ENCODE measurements at places on chromosomes 5 and 9.

DNA sequence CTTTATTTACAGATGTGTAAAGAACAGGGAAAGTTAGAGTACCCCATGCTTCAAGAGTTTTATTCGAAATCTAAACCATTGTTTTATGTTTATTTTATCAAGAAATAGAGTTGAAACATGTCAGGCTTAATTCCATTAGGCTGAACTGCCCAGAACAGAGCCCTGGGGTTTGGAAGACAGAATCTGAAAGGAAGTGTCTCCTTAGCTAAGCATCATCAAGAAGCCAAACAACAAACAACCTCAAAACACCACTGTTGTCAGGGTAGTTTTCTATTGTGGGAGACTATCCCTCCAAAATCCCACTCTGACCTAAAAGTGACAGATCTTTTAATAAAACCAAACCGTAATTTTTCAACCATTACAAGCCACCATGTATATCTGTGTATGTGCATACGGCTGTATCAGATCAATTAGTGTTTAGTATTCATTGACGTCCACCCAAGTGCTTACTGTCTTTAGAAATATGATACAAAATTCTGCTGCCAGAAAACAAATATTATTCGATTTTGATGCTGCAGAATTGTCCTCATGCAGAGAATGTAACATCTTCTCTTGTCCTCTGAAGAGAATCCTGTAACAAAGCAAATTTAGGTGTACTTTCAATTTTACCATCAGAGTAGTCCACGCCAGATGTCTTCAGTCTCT lies 271.9 kb upstream of the TMEM161B start:
- DNase-seq, result no peak

DNA sequence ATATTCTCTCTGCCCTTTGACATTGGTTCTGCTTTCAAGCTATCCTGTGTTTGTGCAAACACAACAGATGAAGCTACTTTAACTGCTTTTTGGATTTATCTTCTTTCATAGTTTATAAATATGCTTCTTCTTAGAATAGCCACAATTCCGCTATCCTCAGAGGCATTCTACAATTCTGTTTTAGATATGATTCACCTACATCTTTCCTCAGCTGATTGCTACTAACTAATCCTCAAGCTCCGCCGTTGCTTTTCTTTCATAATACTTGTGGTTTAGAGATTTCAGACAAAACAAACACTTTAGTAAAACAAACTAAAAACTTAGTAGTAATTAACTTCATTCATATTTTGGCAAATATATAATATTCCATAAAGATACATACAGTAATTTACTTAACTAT lies 52.5 kb downstream of the ECPAS start:
- no peak for DNase-seq

GRCh38 chr5:8478326-8478725 lies 609.4 kb downstream of the MTRR start:
- no peak for DNase-seq

- no peak for DNase-seq
Observed at GRCh38 chr5:2981035-2981434, 229.6 kb upstream of the IRX2 start.

GRCh38 chr5:167458412-167458811 lies 833.0 kb upstream of the WWC1 start:
- no peak for DNase-seq

DNA sequence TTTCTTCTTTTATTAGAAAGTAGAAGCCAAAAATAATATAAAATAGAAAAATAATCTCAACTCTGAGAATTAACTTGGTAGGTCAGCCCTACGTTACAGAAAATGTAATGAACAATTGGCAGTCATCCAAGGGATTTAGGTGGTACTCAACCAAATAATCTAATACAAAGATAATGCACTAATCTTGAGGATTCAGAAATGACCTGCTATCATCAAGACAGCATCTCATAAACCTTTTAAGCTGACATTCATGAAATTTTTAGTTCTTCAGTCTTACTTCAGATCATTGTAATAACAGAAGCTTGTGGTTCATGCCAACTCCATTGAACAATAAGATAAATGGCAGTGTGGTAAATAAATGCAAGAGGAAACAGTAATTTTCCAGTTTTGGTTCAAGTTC lies 1058.0 kb downstream of the MAT2B start:
- no peak for DNase-seq

DNA sequence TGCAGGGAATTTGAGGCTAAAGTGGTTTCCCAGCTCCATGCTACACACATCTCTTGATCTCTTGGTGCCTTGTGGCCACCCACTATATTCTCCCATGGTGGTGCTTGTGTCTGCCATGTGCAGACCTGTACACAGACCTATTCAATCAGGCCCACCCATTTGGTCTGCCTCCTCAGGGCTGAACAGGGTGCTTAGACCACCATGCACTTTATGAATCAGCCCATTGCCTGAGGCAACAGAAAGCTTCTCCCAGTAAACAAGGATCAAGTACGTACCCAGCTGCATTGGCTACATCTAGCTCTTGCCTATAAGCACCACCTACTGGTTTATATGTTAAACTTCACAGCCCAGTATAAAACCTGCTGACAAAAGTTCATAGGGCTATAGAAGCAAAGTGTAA lies 664.3 kb upstream of the EDIL3 start:
- no peak for DNase-seq

- DNase-seq, result no peak
Observed at GRCh38 chr5:159911349-159911748, 4.9 kb upstream of the ADRA1B start.

- DNase-seq, result no peak
Observed at GRCh38 chr5:143311955-143312354, 91.5 kb downstream of the NR3C1 start.

GRCh38 chr9:3887221-3887653 lies 361.4 kb upstream of the RFX3 start:
- no peak for DNase-seq

DNA sequence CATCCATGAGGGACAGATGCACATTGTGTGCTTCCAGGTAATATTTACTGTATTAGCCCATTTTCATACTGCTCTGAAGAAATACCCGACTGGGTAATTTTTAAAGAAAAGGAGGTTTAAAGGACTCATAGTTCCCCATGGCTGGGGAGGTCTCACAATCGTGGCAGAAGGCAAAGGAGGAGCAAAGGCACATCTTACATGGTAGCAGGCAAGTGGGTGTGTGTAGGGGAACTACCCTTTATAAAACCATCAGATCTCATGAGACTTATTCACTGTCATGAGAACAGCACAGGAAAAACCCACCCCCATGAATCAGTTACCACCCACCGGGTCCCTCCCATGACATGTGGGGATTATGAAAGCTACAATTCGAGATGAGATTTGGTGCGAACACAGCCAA lies 148.8 kb upstream of the FBXL17 start:
- DNase-seq, result no peak

- DNase-seq, result no peak
Observed at GRCh38 chr5:81965524-81965923, 6.3 kb upstream of the ATG10 start.

DNA sequence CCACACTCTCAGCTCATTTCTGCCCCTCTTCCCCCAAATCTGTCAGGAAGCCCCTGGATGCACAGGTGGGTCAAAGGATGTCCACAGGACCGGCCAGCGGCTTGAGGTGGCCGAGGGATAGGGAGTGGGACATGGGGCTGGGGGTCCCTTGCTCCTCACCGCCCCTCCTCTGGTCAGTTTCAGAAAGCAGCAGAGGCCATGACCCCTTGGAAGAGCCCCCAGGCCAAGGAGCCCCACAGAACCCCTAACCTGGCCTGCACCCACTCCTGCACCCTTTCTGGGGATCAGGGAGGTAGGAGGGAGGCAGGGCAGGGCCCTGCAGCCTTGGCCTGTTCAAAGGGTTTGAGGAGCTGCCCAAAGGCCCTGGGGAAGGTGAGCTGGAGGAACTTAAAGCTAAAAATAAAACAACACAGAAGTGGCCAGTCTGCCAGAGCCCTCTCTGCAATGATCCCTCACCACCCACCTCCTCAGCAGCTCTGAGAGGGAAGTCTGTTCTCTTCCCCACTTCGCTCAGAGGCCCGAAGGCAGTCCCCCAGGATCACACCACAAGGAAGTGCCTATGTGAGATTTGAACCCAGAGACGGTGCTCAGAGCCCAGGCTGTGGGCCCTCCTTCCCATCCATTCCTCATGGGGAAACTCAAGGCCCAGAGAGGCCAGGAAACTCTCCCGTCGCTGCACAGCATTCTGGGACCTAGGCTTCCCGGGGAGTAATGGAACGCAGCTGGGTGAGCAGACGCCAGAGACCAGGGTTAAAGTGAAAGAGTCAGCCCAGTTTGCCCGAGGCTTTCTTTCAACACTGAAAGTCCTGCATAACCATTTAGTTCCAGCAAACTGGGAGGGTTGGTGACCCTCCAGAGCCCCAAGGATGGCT lies 910 bp downstream of the ENG start:
- no peak for DNase-seq

GRCh38 chr9:127644943-127645342 lies 32.9 kb downstream of the STXBP1 start:
- DNase-seq, result no peak

DNA sequence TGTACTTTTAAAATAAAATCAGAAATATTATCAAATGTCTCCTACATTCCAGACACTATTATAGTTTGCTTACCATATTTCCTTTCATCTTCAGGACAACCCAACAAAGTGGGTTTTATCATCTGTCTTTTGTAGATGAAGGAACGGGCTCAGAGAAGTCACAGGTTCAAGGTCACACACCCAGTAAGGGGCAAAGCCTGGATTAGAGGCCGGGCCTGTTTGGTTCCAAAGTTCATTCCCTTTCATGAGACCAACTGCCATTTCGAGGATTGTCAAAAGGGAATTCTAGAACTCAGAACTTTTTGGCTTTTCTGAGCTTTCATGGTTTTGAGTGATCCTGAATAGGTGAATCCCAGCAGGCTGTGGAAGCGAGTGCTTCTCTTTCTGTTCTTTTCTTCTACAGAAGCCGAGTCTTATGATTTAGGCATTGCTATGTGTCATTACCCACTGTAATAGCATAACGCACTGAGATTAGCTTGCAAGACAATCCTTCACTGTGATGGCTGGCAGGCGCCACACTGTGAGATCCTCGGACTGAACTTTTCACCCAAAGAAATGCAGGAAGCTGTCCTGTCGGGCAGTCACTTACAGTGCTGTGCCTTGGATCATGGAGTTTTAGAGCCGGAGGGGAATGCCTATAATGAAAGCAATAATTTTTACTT lies 43.8 kb upstream of the ANKH start:
- no peak for DNase-seq

DNA sequence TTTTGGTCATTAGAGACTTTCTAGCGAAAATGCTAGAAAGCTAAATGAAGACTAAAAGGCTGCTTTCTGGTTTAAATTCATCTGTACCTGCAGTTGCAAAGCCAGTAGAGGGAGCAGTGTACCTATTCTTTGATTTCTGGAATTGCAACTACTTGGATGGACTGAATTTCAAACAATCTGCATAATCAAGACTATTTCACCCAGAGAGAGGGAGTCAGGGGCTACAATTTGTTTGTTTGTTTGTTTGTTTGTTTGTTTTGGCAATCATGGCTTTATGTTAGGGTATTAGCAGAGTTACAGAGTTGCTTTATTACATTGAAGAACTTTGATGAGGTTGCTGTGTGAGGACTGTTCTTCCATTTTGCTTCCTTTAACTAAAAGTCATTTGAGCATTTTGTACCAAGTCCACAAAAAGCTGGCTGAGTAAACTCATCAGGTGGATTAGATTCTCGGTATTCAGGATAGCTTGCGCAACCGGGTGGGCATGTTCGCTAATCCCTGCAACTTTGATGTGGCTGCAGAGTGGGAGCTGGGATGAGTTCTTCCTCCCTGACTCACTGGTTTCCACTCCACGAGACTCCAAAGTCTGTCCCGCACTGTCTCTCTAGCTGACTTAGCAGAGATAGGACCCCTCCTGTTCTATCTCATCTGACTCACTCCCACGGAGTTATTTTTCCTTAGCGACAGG lies 80.0 kb upstream of the TUT7 start:
- no peak for DNase-seq

GRCh38 chr9:110801426-110801825 lies 132.8 kb downstream of the MUSK start:
- DNase-seq, result no peak

DNA sequence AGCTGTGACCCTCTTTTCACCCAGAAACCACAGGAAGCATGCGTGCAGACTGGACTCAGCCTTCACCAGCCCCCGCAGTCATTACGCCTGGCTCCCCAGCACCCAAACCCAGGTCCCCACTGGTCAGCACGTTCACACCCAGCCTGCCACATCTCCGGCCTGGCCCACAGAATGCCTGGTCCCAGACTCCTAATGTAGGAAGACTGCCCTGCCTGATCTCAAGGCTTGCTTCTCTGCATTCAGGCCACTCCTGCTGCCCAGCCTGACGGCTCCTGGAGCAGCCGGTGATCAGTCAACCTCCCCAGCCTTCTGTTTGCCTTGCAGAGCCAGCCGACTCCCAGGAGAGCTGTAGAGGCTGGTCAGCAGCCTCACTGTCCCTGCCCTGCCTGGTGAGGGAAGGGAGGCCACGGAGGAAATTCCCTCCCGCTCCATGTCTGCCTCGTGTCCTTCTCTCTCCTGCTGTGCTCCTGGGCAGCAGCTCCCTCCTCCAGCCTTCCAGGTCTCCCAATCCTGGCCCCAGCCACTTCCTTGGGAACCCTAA lies 25.4 kb downstream of the ADAMTS2 start:
- no peak for DNase-seq

DNA sequence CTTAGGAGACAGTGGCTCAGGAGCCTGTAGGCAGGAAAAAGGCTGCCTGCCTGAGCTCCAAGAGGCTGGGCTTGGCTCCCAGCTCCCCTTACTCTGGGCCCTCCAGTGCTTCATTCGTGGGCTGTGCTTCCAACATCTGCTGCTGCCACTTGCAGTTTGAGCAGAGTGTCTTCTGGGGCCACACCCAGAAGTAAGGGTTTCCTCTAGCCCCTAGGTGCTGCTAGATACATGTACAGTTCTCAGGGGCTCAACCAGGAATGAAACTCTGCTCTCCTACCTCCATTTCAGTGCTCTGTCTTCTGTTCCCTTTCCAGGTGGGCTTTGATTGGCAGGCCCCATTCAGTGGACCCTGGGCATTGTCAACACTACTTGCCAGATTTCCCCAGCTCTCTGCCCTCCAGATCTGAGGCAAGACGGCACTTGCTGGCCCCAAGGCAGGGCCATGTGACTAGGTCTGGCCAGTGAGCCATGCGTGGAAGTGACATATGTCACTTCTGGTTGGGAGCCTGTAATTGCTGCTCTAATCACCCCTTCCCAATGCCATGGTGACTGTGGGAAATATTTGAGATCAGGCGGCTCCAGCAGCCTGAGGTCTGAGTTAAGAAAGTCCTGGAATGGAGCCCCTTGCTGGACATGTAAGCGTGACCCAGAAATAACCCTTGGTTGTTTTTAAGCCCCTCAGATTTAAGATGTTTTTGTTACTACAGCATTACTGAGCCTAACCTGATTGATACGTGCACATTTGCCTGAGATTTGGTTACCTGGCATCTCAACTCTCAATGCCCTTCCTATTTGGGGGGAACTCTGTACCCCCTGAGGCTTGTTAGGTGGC lies 9.4 kb upstream of the BOD1 start:
- no peak for DNase-seq

- DNase-seq, result no peak
Observed at GRCh38 chr5:140005145-140005591, 37.9 kb downstream of the NRG2 start.

Measured in stimulated activated CD4-positive, alpha-beta T cell treated with anti-CD3 and anti-CD28 coated beads, Interleukin-4, amount 100 ng/mL, for 48 hours (primary cell).